ENCODE measurements at places on chromosomes 4 and X. TPM values are rescaled to one million over a fixed set of nuclear protein-coding genes. Genes with fewer than 3 reads are reported as not detected.

The KLHL5 gene
- total RNA-seq: 6.8 TPM

The SMR3B gene
- not detected for total RNA-seq

- no peak overlapping the region for H3K4me3 ChIP-seq
- H3K27me3 ChIP-seq: peaks cover 15% of the 10 kb centered on the region
- H3K36me3 ChIP-seq: no peaks in the 10 kb centered on the region
- peak; percentile 18 for DNase-seq
- peaks cover 4% of the 10 kb centered on the region for H3K4me1 ChIP-seq
Measured at GRCh38 chr4:40621592-40622512, 7.8 kb downstream of the RBM47 start.

The NSUN7 gene
- 0.22 TPM for total RNA-seq
